Epithelial cell of esophagus (primary cell): ENCODE measurements at places on chromosomes 7 and 10.
A peak's percentile ranks its signal among the peaks of the same experiment; 100 is the strongest.

DNA sequence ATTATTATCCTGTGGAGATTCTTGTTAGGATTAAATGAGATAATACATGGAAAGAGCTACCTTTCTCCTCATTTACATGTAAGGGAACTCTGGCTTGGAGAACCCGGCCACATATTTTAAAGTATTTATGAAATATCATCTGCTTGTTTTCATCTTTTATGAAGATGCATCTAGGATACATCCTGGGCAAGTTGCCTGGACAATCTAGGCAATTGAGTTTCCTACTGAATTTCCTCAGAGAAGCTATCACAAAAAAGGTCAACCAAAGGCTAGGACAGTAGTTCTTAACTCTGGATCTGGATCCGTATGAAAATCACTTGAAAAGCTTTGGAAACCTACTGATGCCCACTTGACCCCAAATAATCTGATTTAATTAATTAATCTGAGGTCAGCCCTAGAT is 140.7 kb downstream of the MTPAP start:
- DNase-seq = no peak

GRCh38 chr7:144403102-144403501 is 391 bp downstream of the NOBOX start:
- DNase-seq = no peak

GRCh38 chr7:94440451-94441039 is 45.9 kb downstream of the COL1A2 start:
- DNase-seq = no peak

- no peak for DNase-seq
Measured at GRCh38 chr7:50305583-50306493, 1.3 kb downstream of the IKZF1 start.

DNA sequence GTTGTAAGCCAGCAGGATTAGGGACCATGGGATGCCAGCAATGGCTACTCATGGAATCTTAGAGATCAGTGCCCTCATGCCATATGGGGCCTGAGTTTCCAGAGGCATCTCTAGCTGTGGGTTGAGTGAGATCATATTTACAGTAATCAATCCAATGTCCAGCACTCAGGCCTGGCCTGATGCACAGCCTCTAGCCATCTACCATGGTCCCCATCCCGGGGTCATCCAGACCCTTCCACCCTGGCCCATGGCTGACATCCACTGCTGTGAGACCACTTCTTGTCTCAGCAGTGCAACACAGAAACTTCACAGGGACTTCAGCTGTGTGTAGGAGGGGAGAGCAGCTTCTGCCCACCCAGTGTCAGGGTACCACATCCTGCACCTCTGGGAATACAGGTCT is 6.5 kb upstream of the ADCY1 start:
- DNase-seq = no peak

DNA sequence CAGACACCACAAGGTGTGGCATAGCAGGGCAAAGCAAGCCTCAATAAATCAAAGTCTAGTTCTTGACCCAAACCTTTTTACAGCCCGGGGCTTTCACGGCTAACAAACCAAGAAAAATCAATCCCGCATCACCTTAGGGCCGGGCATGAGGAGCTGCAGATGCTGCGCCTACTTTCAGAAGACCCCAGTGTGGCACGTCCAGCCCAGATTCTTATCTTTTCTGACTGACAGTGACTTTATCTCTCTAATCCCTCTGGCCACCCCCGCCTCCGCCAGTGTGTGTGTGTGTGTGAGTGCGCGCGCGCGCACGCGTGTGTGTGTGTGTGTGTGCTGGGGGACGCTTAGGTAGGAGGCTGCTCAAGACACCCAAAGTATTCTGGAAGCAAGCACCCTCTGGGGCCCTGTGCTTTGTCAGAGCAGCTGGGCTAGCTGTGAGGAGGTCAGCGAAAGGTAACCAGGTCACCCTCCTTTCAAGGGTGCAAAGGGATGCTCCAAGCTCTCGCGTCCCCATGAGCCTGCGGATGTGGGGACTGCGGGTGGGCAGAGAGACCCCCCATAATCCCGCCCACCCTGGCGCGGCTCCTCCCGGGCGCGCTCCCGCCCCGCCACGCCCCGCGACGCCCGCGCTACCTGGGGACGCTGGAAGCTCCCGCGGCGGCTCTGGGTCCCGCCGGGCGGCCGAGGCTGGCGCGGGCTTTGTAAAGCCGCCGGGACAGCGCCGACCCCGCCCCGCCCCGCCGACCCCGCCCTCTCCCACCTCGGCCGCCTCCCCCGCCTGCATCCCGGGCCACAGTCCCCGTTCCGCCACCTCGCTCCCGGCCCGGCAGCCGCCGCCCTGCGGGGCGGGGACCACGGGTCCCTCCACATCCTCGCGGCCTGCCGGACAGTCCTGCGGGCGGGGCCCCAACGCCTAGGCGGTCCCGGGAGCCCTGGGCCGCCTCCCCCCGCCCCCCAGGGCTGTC is 57.1 kb upstream of the RHOBTB1 start:
- peak; percentile 26 for DNase-seq

DNA sequence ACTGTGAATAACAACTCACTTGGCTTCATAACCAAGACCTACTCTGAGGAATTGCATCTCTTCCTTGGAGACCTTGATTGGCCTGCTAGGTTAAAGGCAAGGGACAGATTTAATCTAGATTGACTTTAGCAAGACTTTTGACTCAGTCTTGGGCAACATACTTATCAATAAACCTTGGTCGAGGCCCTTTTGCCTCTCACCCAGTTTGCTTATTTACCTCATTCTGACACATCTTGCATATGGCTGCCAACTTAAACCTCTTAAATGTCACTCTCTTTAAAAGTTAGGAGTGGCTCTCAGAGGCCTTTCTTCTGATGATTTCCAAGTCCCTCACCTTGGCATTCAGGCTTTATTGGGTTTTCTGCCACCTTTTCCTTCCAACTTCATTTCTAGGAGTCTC is 124.5 kb downstream of the BAMBI start:
- no peak for DNase-seq

DNA sequence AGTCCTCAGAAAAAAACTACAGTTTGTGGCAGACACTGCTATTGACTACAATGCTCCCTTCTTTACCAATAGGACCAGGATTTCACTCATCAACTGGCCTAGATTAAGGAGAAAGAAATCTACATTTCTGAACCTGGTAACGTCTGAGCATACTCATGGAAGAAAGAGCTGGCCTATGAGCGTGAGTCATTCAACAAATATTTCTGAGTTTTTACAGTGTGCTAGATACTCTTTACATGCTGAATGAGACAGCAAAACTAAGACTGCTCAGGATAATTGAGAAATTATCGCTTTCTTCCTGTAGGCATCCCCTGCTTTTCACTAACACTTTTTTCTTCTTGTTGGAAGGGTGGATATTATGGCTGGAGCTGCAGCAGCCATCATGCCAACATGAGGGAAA is 609.7 kb downstream of the TNS3 start:
- DNase-seq = peak; percentile 73

DNA sequence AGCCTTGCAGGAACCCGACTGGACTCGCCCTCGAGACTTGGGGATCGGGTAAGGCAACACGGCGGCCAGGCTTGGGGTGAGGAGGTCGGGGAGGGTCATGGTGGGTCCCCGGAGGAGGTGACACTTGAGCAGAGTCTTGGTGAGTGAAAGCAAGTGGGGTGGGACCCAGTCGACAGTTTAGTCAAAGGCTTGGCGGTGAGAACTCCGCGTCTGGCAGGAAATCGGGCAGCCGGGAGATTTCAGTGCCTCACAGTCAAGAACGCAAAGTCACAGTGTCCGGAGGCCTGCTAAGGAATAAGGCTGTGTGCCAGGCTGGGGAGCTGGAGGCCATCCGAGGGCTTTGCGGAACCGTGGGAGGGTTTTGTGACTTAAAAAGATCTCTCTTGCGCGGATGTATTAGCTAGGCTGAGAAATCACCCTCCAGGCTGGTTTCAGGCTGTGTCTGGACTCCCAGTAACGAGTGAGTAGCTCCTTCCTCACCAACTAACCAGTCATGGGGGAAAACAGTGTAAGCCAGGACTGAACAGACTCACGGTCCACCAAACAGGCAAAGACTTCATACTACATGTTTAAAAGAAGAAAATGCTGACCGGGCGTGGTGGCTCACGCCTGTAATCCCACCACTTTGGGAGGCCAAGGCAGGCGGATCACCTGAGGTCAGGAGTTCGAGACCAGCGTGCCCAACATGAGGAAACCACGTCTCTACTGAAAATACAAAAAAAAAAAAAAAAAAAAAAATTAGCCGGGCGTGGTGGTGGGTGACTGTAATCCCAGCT is 613 bp downstream of the AP5Z1 start:
- peak; percentile 59 for DNase-seq

GRCh38 chr7:150962553-150963399 is 15.3 kb downstream of the KCNH2 start:
- peak; percentile 47 for DNase-seq

- peak; percentile 38 for DNase-seq
Measured at GRCh38 chr7:34991938-34992840, 45.1 kb downstream of the DPY19L1 start.

DNA sequence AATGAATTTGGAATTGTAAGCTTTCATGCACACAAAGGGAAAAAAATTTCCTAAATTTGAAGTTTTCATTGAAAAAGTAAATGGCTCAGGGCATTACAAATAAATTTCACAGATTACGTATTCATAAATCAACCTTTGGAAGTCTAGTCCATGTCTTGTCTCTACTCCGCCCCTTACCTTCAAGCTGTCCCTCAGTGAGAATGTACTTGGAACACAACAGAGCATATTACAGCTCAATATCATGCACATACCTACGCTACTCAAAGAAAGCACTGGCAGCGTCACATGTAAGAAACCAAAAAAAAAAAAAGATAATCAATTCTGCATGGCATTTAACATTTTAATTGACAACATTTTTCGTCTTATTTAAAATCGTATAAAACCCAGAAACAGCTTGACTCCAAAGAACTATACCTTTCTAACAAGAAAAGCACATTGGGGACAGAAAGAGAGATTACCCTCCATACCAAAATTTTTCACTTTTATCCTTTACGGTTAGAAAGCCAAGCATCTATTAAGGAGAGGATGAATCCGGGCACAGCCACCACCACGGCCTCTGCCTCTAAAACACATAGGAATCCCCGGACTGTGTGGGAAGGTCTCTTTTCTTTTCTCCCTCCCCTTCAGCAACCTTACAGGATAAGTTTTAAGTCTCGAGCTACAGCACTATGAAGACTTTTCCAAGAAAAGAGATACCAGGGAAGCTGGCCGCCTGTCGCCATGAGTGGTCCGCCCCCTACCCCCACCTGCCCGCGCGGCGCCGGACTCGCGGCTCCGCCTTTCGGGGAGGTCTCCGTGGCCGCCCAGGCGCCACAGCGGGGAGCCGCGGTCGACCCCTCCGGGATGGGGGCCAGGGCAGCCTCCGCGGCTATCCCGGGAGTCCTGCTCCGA is 1.1 kb downstream of the JMJD1C start:
- DNase-seq = peak; percentile 37

- DNase-seq = no peak
Measured at GRCh38 chr7:154259396-154259795, 207.2 kb downstream of the DPP6 start.

DNA sequence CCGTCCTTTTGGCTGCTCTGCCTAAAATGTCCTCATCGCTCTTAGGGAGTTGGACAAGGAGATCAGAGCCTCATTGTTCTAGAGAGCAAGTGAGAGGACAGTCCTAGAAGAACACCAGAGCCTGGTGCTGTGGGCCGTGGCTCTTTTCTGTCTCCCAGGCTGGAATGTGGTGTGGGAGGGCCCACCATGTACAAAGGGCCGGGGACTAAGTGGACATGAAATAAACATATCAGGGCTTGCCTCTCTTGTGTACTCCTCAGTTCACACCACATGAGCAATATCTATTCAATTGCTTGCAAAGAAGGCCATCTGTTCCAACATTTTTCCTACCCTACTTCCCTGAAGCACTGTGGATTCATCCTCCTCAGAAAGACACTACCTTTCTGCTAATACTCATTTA is 510.4 kb downstream of the SUGCT start:
- DNase-seq = no peak

- DNase-seq = peak; percentile 16
Measured at GRCh38 chr10:13528875-13529713, at the start of gene BEND7. Gene BEND7, minus strand, starts transcription at chr10:13529014. Its CDS starts 481 bp downstream, at chr10:13528533.

DNA sequence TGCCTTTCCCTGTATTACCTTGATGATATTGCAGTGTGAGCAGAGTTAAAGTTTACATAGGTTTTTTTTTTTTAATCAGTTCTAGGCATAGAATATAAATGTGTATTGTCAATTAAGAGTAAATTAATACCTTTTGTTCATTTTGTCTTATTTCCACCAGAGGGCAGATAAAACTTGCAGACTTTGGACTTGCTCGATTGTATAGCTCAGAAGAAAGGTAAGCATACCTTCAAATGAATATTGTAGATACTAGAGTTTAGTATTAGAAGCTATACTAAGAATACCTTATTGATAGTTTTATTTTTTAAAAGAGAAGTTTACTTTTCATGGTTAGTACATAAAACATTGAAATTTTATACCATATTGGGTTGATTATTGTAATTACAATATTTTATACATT is 86.8 kb downstream of the MPLKIP start:
- no peak for DNase-seq

GRCh38 chr7:82390936-82391335 is 52.6 kb downstream of the CACNA2D1 start:
- DNase-seq = no peak

- DNase-seq = peak; percentile 26
Measured at GRCh38 chr7:26616235-26616634, 248.2 kb downstream of the SKAP2 start.

- peak; percentile 48 for DNase-seq
Measured at GRCh38 chr7:107891636-107892366, 818 bp downstream of the DLD start.

DNA sequence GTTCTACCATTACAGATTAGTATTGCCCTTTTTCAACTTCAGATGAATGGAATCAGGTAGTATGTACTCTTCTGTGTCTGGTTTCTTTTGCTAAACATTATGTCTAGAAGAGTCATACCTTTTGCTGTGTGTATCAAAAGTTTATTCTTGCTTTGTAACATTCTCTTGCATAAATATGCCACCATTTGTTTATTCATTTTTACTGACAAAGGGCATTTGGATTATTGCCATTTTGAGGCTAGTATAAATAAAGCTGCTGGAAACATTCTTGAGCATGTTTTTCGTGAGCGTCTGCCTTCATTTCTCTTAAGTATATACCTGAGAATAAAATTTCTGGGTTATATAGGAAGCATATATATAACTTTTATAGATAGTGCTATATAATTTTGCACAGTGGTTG is 121.7 kb upstream of the CSTF2T start:
- no peak for DNase-seq

- DNase-seq = no peak
Measured at GRCh38 chr10:121672733-121673132, 74.5 kb upstream of the FGFR2 start.

DNA sequence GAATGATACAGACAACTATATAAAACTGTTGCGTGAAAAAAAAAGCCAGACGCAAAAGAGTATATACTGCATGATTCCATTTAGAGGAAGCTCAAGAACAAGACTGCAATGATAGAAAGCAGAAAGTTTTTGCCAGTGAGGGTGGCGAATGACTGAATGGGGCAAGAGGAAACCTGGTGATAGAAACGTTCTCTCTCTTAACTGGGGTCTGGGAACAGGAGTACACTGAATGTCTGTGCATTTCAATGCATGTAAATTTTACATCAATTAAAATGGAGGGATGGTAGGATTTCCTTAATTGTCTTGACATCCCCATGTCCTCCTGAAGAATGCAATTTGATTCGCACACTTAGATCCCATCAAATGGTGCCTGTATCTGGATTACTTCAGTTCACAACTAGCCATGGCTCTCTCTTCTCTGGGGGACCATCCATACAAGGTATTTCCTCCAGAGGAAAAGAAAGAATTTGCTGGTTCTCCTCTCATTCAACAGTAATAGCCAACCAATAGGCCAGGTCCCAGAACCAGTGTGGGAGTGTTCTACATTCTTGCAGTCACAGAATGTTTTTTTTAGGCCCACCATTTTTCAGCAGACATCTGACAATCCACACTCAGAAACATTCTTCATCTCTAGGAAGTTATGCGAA is 221.0 kb upstream of the KLF14 start:
- DNase-seq = no peak
